ENCODE measurements at places on chromosomes 12 and 14. TPM values are rescaled to one million over a fixed set of nuclear protein-coding genes. Genes with fewer than 3 reads are reported as not detected.

MSRB3 gene
- 1.5 TPM for total RNA-seq

CLEC4C gene
- total RNA-seq: not detected

FAM181A gene
- not detected for total RNA-seq

TMED8 gene
- total RNA-seq: 10.4 TPM

TMPRSS12 gene
- total RNA-seq: not detected

NKX2-1 gene
- total RNA-seq: not detected

C12orf56 gene
- 3.8 TPM for total RNA-seq

TEX52 gene
- not detected for total RNA-seq

- H3K36me3 ChIP-seq: peaks cover 6% of the 10 kb centered on the region
- H3K4me3 ChIP-seq: no peak overlapping the region
- no peaks in the 10 kb centered on the region for H3K27me3 ChIP-seq
- peaks cover 41% of the 10 kb centered on the region for H3K4me1 ChIP-seq
- no peak overlapping the region for H3K27ac ChIP-seq
Measured at GRCh38 chr12:53820514-53821306, 68.9 kb upstream of the CISTR start.

DNA sequence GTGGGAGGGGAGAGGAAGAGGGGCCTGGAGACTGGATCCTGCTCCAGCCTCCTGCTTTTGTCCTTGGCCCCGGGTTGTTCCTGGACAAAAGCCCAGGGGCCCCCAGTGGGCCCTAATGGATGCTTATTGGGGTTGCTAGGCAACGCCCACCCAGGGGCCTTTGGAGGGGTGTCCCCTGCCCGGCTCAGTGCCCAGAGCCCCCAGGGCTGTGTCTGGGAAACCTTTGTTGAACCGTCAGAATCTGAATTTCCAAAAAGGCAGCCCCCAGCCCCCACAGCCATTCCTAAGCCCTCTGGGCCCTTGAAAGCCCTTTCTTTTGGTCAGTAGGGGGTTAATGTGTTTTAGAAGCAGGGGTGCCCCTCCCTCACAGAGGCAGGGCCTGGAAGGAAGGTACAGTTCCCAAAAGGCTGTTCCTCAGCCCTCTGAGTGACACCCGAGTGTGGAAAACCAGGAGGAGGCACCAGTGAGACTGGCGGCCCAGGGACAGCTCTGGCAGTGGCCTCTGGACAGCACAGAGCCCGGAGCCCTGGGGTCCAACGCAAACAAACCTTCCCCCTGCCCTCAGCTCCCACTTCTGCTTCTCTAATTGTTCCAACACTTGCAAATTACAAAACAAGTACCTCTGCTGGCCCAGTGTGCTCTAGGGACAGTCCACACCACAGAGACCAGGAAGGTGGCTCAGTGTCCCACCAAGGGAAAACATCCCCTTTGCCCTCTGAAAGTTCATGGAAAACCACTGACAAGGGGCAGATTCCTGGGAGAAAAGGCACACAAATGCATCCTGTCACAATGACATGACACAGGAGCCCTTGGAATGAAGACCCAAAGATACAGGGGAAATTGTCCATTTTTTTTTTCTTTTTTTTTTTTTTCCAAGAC is 19.4 kb downstream of the HHIPL1 start:
- H3K27ac ChIP-seq: no peak overlapping the region
- H3K4me1 ChIP-seq: no peaks in the 10 kb centered on the region
- DNase-seq: no peak
- H3K27me3 ChIP-seq: peaks cover 54% of the 10 kb centered on the region

DNA sequence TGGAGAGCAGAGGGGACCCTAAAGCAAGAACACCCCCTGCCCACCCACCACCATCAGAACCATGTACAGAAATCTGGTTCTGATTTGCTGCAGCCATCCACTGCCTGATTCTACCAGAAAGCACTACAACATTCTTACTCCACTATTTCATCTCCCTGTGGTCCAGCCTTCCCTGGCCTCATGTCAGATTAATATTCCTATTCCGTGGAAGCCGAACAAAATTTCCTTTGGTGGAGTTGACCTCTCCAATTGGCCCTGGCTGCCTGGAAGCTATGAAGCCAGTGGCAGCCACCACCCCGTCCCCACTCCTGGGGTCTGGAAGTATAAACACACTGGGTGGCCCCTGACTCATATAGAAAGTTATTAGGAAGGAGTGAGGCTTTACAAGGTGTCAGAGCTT is 60.2 kb downstream of the ANO2 start:
- H3K4me3 ChIP-seq: no peak overlapping the region
- no peak for DNase-seq
- no peak overlapping the region for H3K27ac ChIP-seq
- H3K4me1 ChIP-seq: no peaks in the 10 kb centered on the region
- no peaks in the 10 kb centered on the region for H3K36me3 ChIP-seq

DNA sequence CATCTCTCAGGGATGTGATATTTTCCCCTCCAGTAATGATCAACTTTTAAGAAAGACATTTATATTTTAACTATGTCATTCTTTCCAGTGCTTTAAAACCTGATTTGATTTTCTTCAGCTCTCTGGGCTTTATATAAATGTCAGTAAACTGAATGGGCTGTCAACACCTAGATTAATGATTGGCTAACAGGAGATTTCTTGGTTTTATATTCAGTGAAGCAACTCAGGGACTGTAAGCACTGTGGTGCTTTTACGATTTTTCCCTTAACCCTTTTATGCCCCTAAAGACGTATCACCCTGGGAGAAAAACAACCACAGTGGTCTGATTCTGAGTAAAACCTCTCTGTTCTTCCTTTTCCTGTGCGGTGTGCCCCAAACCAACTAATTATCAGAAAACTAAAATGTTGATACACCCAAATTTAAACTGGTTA is 38.0 kb downstream of the PTGER2 start:
- no peak overlapping the region for H3K4me3 ChIP-seq
- no peak overlapping the region for H3K27ac ChIP-seq
- H3K36me3 ChIP-seq: no peaks in the 10 kb centered on the region
- H3K4me1 ChIP-seq: peaks cover 30% of the 10 kb centered on the region

DNA sequence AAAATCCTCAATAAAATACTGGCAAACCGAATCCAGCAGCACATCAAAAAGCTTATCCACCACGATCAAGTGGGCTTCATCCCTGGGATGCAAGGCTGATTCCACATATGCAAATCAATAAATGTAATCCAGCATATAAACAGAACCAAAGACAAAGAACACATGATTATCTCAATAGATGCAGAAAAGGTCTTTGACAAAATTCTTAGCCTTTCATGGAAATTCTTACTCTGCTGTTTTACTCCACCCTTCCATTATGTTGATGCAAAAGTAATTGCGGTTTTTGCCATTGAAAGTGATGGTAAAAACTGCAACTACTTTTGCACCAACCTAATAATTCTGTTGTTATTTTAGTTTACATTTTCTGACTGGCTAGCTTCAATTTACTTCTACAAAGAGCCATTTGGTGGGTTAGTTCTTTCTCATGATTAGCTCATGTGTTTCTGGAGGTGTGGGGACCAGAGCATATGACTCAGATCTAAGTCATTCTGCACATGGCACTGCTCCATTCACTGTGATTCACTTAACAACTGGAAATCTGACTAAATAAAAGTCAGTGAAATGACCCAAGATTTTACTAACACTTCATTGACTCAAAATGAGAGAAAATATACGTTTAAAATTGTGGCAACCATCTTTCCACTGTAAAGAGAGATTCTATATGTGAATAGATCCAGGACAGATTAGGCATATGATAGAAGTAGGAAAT is 99.9 kb downstream of the TMTC3 start:
- peaks cover 20% of the 10 kb centered on the region for H3K27me3 ChIP-seq
- H3K27ac ChIP-seq: peak overlapping the region; percentile 95
- H3K4me1 ChIP-seq: peaks cover 41% of the 10 kb centered on the region
- H3K36me3 ChIP-seq: no peaks in the 10 kb centered on the region
- peak; percentile 42 for DNase-seq

DNA sequence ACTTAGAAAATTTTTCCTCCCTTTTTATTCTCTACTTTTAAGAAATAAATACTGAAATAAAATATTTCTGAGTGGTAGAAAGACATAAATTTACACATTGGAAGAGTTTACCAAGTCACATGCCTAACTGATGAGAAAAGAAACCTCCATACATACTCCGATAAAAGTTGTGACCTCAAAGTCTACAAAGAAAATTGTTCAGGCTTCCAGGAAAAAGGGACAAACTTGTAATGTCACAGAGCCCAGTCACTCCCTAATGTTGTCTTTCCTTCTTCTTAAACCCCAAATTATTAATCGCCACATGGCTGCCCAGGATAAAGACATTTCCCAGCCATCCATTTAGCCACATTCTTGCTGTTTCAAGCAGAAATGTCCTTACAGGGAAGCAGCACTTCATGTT is 455.3 kb downstream of the MDGA2 start:
- no peak overlapping the region for H3K27ac ChIP-seq
- no peaks in the 10 kb centered on the region for H3K36me3 ChIP-seq
- no peak for DNase-seq
- H3K27me3 ChIP-seq: no peaks in the 10 kb centered on the region

- no peak for DNase-seq
- no peaks in the 10 kb centered on the region for H3K27me3 ChIP-seq
- no peaks in the 10 kb centered on the region for H3K36me3 ChIP-seq
- H3K4me3 ChIP-seq: no peak overlapping the region
Measured at GRCh38 chr12:13156277-13156676, 40.2 kb upstream of the EMP1 start.

- H3K27ac ChIP-seq: no peak overlapping the region
- H3K4me3 ChIP-seq: no peak overlapping the region
- no peaks in the 10 kb centered on the region for H3K36me3 ChIP-seq
- DNase-seq: no peak
Measured at GRCh38 chr12:117412465-117413188, 51.2 kb upstream of the NOS1 start.

Data from Calu3 (cell line).